ENCODE measurements at places on chromosomes 16 and 17.
A peak's percentile ranks its signal among the peaks of the same experiment; 100 is the strongest.

DNA sequence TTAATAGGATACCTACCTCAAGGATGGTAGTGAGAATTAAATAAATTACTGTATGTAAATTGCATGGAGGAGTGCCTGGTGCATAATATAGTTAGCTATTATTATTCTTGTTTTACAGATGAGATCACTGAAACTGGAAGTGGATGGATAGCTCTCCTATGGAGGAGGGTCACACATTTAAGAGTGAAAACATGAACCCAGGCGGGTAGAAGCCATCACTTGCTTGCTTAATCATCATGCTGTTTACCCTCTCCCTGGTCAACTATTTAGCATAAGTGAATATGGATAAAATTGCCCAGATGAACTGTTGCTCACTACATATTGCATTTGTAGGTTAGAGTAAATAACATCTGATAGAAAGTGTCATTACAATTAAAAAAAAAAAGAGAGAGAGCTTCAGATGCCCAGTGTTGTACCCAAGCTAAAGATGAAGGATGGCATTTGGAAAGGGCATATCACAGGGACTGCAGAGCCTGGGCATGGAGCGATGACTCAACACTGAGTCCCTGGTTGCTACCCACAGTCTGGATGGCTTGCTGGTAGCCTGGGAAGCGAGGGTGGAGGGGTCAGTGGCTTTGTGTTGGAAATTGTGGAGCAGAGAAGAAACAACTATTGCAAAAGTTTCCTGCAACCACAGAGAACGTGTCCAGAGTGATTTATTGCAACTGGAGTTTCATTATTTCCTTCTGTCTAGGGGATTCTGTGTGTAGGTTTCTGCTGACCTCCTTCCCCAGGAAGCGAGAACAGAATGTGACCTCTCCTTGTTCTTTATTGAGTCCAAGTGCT lies 414.4 kb downstream of the SHISA9 start:
- DNase-seq: no peak

GRCh38 chr16:87569601-87570571 lies 32.4 kb upstream of the JPH3 start:
- DNase-seq: no peak

DNA sequence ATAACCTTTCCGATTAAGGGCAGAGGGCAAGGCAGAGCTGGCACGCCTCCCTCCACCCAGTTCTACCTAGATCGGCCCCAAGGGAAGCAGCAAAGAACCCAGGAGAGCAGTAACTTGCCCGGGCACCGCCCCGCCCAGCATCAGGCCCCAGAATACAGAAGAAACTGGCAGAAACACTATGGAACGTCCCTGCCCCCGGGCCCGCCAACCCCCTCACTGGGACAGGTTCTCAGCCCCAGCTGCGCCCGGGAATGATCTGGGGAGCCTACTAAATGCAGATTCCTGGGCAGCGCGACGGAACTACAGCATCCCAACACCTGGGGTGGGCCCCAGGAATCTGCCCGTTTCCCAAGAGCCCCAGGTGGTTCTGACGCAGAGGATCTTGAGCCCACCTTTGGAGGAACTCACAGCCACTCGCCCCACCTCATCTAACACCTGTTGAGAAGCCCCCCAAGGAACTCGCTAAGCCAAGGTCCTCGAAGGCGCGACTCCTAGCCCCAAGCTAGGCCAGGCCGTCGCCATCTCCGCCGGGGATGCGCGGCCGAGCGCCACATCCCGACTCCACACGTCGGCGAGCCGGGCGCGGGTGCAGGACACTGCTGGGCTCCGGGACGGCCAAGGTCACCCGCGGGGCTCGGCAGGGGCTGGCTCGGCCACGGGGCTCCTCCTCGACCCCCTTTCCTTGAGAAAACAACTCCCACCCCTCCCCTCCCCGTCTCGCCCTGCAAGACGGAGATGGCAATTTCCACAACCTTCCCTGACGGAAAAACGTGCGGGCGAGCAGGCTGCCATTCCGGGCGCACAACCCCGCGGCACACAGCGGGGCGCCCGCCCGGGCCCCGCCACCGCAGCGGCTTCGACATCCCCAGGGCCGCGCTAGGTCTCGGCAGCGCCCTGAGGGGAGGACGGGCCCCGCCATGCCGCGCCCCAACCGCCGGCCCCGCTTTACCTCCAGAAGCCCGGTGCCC lies 913 bp downstream of the CDIP1 start:
- DNase-seq: peak; percentile 27

DNA sequence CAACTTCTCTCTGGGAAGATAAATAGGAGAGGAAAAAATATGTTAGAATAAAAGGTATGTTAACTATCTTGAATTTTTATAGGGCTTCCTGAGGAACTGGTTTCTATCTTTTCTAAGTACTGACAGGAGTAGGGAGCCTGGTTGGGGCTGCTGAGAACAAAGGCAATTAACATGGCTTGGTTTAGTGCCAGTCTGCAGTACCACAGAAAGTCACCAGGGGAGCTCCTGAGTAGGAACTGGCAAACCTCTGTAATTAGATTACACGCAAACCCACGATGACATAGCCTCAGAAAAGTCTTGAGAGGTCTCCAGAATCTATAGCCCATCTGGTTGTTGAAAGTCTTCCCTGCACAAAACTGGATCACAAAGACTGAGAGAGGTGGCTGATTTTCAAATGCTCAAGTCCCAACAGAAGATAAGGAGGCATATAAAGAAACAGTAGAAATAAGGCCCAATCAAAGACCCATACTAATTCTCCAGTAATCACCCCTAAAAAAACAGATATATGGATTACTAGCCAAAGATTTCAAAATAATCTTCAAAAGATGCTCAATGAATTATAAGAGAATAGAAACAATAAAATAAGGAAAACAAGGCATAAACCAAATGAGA lies 11.7 kb upstream of the CNTNAP4 start:
- DNase-seq: peak; percentile 39

- DNase-seq: peak; percentile 1
Measured at GRCh38 chr17:66040402-66040801, 151.5 kb downstream of the CEP112 start.

DNA sequence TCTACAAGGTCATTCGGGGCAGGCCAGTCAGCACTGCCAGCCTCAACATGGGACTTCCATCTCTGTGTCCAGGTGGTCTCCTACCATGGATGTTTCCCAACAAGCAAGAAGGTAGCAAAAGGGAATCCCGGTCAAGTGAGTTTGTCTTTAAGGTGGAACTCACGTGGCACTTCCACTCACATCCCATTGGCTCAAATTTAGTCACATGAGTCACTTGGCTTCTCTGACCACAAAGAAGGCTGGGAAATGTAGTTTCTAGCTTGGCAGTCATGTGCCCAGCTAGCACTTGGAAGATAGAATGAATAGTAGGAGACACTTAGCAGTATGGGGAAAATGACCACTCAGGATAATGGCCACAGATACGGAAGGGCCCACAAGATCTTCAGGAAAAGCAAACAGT lies 106.6 kb downstream of the AIPL1 start:
- DNase-seq: no peak

DNA sequence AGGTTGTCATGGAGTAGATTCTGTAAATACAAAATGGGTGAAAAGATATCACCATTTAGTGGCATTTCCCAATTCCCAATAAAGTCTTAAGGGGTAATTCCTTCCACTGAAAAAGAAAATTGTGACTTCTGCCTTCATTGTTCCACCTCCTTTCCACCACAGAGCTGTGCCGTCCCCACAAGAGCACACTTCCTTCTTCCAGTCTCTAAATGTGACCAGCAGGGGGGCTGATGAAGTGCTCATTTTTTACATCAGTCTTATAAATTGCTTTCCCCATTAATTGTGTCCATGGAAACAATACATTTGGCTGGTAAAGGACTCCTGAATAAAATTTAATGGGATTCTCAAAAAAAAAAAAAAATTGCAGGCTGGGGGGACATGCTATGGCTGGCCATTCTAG lies 260.8 kb upstream of the PSMD7 start:
- no peak for DNase-seq

GRCh38 chr17:50345432-50346312 lies at the start of gene XYLT2:
Gene XYLT2 (plus strand): TSS chr17:50346126. CDS start chr17:50346141, 15 bp downstream.
- peak; percentile 93 for DNase-seq

DNA sequence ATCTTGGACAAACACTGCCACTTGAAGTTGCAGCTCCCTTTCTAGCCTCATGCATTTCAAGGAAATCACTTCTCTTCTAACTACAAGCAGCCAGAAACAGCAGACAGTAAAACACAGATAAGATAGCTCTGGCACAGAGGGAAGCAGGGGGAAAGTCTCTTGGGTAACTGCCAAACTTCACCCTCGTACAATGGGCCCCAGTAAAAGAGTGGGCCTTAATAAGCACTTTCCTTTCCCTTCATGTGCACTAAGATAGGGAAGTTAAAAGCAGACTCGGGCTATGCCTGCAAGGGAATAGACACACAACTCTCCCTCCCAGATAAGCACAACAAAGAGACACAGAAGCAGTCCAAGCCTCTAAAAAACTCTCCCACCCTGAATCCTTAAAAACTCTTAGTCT lies 4.2 kb upstream of the KRTAP4-5 start:
- no peak for DNase-seq

DNA sequence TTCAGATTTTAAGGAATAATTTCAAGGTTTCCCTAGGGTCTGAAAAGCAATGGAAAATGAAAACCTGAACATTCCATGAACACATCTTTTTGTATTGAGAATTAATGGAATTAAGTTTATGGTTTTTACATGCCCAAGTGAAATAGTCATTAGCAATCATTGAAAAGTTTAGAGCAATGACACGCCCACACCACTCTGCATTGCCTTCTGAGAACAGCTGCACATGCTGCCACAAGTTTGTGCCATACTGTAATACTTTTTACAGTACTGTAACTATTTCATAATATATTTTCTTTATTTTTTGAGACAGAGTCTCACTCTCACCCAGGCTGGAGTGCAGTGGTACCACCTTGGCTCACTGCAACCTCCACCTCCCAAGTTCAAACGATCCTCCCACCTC lies 345.2 kb upstream of the PMFBP1 start:
- no peak for DNase-seq

DNA sequence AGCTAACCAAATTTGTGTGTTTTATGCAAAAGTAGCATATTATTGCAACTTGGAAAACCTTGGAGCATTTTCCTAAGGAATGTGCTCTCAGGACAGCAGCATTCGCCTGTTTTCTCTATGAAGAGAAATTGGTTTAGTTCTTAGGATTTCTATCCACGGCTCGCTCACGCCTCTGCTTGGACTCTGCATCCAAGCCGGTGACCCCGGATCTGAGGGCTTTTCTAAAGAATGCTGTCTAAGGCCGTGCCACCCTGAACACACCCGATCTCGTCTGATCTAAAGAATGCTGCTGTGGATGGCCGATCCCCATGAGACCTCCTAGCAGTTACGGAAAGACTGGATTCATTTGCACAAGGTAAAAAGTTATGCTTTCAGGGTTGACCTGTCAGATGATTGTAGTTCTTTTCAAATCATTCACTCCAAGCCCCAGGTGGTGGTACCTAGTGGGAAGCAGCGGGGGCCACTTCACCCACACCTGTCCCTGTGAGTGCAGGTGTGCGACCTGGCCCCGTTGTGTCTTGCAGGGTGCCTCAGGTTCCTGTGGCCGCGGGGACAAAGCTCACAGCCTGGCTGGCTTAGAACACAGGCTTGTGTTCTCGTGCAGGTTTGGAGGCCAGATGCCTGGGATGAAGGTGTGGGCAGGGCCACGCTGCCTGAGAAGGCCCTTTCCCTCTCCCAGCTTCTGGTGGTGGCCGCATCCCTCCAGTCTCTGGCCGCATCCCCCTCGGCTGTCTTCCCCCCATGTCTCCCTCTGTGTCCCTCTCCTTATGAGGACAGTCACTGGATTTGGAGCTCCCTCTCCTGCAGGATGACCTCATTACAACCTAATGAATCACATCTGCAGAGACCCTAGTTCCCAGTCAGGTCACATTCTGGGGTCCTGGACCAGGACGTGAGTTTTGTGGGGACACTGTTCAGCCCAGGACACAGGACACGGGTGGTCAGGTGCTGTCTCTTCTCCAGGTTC lies 71.1 kb downstream of the BANP start:
- DNase-seq: no peak

DNA sequence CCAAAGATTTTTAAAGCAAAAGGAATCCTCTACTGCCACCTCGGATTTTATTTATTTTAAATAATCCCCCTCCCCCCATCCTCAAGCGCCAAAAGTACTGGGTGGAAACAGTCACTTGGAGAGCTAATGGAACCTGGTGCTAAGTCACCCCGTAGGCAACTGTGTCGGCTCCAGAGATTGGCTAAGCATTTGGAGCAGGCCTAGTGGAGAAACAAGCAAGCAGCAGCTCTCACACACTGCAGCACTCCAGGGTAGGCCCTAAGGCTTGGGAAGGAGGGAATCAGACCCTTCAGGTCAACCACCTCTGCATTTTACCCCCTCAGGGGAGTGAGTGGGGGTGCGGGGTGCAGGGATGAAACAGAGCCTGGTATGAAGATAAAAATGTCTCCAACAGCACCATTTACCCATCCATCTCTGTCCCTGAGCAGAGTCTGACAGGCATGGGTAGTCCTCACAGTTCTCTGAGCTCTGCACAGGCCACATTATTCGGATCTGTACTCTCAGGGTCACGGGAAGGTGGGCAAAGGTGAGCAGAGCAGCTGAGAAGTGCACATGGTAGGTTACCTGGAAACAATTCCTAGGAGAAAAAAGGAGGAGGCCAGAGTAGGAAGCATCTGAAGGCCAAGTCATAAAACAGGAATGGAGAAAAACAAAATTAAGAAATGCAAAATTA lies 27.2 kb upstream of the STAC2 start:
- DNase-seq: no peak

DNA sequence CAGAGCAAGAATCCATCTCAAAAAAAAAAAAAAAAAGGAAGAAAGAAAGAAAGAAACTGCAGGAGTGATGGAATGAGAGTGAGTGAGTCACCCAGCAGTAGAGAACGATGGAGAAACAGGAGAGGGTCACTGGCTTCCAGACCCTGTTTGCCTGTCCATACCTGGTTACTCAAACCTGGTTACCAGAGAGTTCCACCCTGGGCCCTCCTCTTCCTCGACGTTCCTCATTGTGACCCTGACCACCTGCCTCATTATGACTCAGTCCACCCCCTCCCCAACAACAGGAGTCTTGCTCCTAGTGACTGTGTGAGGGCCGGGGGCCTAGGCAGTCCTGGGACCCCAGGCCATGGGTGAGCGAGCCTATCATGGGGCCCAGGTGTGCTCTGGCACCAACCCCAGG lies at the start of gene SPEM3:
SPEM3 (plus strand) TSS at position 301 of the 400 bp plus-strand sequence; CDS start at position 347, 46 bp downstream.
- no peak for DNase-seq

DNA sequence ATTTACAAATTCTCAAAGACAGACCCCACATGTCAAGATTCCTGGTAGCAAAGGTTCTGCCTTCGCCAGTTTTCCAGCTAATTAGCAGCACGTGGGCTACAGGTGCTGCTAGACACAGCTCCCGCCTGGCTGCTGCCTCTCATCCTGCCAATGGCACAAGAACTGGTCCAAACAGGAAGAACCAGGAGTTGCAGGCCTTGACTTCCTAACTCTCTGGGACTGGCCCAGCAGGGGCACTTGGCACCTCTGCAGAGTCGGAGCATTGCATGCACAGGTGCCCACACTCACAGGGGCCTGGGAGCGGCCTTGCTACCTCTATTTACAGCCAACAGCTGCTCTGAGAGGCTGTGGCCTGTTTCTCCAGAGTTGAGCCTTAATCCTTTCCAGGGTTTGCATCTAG lies 39.6 kb downstream of the TK2 start:
- no peak for DNase-seq

GRCh38 chr17:17275971-17276370 lies 5.1 kb downstream of the COPS3 start:
- DNase-seq: no peak

- DNase-seq: no peak
Measured at GRCh38 chr16:28101533-28101890, 38.0 kb upstream of the GSG1L start.

- no peak for DNase-seq
Measured at GRCh38 chr17:46795379-46795952, 23.0 kb downstream of the WNT3 start.

GRCh38 chr17:82932518-82933310 lies 92.9 kb upstream of the ZNF750 start:
- DNase-seq: no peak

- DNase-seq: peak; percentile 75
Measured at GRCh38 chr17:74199306-74200092, 4.0 kb upstream of the RPL38 start.

Measured in stimulated activated CD4-positive, alpha-beta T cell treated with anti-CD3 and anti-CD28 coated beads, Interleukin-15, amount 100 ng/mL, for 24 hours (primary cell).